ENCODE measurements at places on chromosomes 11 and 22.
A peak's percentile ranks its signal among the peaks of the same experiment; 100 is the strongest.

DNA sequence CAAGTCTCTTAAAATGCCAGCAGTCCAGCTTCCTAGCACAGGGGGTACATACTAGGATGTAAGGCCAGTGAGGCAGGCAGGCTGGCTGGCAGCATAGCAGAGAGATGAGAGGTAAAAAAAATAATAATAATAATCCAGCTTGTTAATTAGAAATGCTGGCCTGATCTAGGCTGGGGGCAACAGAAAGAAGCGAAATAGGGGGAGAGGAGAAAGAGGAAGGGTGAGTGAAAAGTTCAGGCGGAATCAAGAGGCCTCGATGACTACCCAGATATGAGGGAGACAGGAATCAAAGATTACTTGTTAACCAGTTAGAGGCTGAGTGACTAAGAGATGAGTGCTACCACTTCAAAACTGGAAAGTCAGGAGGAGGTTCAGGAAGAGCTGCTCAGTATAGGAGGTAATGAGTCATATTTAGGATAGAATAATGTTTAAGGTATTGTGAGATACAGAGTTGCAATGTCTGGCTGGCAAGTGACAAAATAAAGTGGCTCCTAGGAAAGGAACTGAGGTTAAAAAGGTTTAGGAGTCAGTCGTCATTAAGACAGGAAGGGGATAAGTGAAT is 2.8 kb downstream of the ALKBH8 start:
- no peak for DNase-seq

- DNase-seq = no peak
These were observed 104.4 kb downstream of the STIM1 start for GRCh38 chr11:3959903-3960265.

GRCh38 chr11:18739685-18740084 is 13.7 kb upstream of the IGSF22 start:
- no peak for DNase-seq

- DNase-seq = peak; percentile 63
These were observed 27.6 kb upstream of the TOLLIP start for GRCh38 chr11:1336836-1337646.

GRCh38 chr11:95254131-95254704 is 23.2 kb upstream of the SESN3 start:
- peak; percentile 85 for DNase-seq

GRCh38 chr11:120430146-120430545 is 81.4 kb upstream of the GRIK4 start:
- no peak for DNase-seq

GRCh38 chr11:65210748-65211147 is 29.0 kb downstream of the CAPN1 start:
- no peak for DNase-seq

DNA sequence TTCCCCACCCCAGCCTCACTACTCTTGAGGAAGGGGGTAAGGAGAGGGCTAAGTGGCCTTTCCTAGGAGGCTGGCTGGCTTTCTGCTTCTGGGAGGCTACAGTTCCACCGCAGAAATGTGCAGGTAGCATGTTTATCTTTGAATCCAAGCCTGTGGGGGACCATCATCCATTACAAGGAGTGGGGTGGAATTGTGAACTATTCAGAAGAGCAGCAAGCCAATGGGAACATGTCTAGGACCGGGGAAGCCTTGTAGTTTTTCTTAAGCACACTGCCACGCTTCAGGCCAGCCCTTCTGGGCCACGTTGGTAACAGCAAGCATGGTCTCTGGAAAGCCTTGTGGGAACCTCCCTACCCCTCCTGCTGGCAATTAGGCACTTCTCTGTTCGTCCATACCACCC is 100.3 kb downstream of the AMOTL1 start:
- no peak for DNase-seq

All from CD4-positive, alpha-beta T cell treated with Interleukin-6 for 4 hours (primary cell).